Left lobe of liver (tissue), 2 donors: ENCODE measurements at places on chromosomes 1 and 21. TPM values are rescaled to one million over a fixed set of nuclear protein-coding genes. Genes with fewer than 3 reads are reported as not detected.

GRCh38 chr21:33541105-33541711, 709 bp downstream of the GART start:
- no peak for DNase-seq

GRCh38 chr1:219347921-219348391, 174.3 kb downstream of the LYPLAL1 start:
- DNase-seq, result peak; percentile 43

DNA sequence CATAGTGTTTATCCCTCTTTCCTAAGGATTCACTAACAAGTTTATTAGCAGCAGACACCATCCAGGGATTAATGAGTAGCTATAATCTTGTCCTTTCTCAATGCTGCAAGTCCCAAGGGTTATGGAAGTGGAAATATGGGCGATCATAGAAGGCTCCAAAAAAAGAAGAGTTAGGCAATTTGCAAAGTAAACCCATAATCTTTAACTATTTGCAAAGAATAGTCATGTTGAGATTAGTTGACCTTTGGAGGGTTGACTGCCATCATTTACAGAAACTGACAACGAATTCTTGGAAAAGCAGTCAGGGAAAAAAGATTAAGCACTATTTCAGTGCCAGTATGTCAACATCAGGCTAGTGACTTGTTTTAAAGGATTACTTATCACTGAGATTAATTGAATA, 169.9 kb downstream of the KCNT2 start:
- no peak for DNase-seq

DNA sequence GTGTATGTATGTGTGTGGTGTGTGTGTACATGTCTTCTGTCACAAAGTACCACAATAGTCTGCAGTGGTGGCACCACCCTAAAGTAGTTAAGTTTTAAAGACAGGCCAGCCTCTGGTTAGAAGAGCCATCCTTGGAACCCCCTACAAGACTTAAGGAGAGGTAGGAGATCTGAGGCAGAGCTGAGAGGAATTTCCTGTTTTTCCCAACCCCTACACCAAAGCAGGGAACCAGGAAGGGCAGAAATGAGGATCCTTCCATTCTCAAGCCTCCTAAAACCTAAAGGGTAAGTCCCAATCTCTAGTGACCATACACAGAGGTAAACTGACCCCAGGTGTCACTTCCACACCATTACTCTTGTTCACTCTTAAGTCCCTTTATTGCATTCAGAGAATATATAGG, 11.1 kb downstream of the PEA15 start:
- DNase-seq, result no peak

GRCh38 chr1:39098546-39099250, 72.5 kb downstream of the NDUFS5 start:
- peak; percentile 60 for DNase-seq

GRCh38 chr1:27136236-27136551, 18.7 kb downstream of the SLC9A1 start:
- DNase-seq, result no peak

- no peak for DNase-seq
Observed at GRCh38 chr1:232669981-232670747, 40.2 kb upstream of the SIPA1L2 start.

DNA sequence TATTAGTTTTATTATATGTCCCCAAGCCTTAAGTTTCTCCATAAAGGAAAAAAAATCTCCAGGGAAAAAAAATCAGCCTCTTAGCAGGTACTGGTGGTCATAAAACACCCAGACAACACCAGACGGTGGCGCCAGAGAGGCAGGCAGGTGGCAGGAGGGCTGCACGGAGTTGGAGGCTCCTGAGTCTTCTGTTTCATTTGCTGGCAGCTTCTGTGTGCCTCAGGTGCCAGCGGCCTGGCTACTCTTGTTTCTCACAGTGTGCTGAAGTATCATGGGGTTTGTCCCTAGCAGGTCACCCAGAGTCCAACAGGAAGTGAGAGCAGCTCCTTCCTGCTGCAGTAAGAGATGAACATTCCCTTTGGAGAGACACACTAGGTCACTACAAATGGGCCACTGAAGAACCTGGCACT, 123.3 kb upstream of the GADD45A start:
- DNase-seq, result peak; percentile 97

- DNase-seq, result no peak
Observed at GRCh38 chr21:34673006-34673405, 4.2 kb downstream of the CLIC6 start.

- no peak for DNase-seq
Observed at GRCh38 chr1:230822092-230822581, 46.2 kb downstream of the C1orf198 start.

DNA sequence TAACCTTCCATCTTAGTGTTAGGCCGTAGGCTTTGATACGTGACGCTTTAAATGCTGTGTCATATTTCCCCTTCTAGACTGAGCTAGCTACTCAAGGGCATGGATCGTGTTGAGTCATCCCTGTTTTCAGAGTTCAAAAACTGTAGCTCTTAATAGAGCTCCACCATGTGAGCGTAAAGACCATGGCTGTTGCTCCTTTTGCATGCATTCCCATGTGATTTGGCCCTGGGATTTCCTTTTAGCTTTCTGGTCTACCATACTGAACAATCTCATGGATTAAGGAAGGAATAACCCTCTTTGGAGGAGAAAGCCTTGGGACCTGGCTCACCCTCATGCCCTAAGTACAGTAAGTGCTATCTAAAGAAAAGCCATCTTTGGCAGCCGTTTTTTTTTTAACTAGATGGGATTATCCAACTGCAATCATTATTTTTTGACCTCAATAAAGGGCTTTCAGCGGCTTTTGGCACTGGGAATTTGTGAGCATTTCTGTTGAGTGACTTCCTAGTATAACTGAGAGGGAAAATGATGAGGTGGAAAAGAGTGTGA, 76.6 kb downstream of the PLPP3 start:
- no peak for DNase-seq

GRCh38 chr1:87684713-87685205, 356.1 kb downstream of the LMO4 start:
- DNase-seq, result no peak

GRCh38 chr1:85582687-85583591, 2.4 kb downstream of the CCN1 start:
- DNase-seq, result no peak

DNA sequence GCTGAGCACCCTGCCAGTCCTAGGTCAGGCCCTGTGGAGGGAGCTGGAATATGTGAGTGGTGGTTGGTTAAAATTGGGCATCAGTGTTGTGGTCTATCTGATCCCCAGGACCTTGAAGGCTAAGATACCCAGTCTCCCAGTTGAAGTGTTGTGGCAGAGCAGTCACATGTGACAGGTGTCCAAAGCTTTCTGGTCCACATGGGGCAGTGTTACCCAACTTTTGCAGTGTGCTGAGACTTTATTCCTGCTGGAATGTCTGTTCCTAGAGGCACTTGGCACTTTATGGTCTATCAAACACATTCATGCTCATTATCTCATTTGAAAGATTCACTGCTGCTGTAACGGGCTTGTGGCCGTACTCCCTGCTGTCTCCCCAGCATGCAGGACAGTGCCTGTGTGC, 21.0 kb upstream of the LORICRIN start:
- DNase-seq, result no peak

DNA sequence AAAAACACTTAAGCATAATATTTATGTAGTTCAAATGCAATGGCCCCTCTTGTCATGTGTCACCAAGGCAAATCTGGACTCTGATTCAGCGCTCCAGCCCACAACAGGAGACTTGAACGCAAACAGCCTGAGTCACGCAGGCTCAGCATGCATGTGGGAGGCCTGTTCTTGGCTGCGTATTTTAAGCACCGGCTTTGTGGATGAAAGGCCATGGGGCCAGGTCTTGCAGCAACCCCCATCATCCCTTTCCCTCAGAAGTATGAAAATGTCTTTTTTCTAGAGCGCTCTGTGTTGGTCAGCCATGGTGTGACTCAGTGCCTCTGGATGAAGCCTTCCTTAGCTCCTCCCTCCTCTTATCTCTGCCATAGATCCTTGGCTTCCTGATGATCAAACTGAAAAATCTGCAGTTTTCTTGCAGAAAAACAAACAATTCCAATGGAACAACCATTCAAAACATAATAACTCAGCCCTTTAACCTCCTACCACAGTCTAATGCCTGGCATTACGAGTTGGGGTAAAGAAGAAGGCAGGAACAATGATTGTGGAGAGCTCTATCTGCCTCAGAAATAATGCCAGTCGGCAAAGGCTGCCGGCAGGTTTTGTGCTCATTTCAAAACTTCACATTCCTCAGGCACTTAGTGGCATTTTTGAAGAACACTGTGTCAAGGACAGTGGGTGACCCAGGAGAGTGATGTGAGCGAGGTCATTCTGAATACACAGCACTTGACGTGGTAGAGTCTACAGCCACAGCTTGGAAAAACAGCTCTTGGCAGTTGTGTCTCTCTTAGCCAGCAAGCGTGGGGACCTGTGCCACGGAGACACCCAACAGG, 167.5 kb downstream of the CLIC6 start:
- peak; percentile 88 for DNase-seq

GRCh38 chr1:214952648-214953047, 129.9 kb upstream of the KCNK2 start:
- DNase-seq, result no peak

- no peak for DNase-seq
Observed at GRCh38 chr1:209434066-209434465, 149.4 kb upstream of the CAMK1G start.

DNA sequence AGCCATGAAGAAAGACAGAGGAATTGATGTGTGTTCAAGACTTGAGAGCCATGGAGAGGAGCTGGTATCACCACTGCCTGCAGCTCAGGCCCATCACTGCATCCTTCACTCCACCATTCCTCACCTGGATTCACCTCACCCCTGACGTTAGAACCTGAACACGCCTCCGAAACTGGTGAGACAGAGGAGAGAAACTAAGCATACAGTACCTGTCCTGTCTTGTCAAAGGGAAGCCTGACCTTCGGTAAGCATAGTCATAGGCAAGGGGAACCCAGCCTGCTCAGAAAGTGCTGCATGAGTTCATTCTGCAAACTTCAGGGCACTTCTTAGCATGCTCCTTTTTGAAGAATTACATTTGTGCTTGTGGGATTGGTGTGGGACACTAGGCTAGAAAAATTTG, 425.8 kb downstream of the DSCAM start:
- DNase-seq, result no peak

DNA sequence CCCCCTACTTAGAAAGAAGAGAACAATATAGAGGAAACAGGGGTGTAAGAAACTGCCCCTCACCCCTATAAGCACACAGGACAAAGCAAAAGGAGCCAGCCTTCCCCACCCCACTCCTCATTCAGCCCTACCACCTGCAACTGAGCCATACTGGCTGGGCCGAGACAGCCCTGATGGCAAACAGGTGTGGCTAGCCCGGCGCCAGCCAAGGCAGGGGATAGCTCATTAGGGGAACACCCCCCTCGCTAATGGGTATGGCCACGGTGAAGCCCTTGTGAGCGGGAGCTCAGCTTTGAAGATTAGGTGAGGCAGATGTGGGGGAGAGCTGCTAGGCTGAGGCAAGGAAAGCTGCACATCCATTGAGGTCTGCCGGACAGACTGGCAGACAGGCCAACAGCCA, 65.5 kb downstream of the ERI3 start:
- DNase-seq, result no peak

GRCh38 chr1:35475356-35475755, 81.8 kb downstream of the KIAA0319L start:
- DNase-seq, result no peak

DNA sequence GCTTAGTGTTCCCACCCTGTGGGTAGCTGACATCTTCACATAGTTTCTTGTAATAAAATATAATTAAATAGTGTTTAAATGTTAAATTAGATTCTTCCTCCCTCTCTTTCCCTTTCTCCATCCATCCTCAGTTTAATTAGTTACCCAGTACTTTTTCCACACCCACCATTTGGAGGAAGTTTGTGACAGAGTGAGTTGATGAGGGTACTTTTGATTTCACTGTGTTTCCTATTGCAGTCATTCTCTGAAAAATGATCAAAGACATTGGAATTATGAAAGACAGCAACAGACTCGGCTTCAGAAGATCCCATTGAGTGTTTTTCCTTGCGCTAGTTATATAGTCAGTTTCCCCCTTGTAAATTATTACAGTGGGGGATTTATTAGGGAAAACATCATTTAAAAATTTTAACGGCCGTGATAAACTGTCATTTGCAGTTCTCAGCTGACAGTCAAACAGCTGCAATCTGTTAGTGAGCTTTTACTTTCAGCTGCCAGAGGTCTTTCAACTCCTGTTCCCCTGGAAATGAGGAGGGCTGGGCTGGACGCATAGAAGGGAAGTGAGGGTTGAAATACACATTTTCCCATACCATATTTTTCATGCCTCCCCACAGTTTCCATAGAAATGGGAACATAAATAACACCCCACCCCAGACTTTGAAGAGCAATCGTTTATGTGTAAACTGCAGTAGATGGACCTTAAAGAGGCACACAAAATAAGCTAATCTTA, 61.3 kb upstream of the CACYBP start:
- no peak for DNase-seq

GRCh38 chr1:6743189-6744101, 41.8 kb upstream of the CAMTA1 start:
- DNase-seq, result no peak

- no peak for DNase-seq
Observed at GRCh38 chr1:172630056-172630818, 28.7 kb upstream of the FASLG start.

GRCh38 chr1:25562101-25562927, 18.9 kb downstream of the LDLRAP1 start:
- DNase-seq, result no peak

GRCh38 chr1:8357329-8358101, 39.6 kb downstream of the SLC45A1 start:
- DNase-seq, result no peak

DNA sequence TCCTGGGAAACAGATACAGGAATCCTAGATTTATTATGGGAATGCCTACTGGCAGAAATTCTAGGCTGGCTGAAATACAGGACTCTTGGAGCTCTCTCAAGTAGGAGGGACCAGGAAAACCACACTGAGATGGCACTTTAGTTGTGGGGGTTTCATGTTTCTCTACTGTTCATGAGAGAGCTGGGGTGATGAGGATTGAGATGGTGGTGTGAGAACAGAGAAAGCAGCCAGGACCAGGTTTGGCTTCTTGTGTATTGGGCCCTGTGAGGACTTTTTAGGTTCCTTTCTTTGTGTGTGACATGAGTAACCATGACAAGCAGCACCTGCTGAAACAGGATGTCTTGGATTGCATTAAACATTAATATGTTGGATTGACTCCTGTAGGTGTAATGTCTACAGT, 4.9 kb downstream of the ARID1A start:
- DNase-seq, result no peak

DUSP10 gene
- total RNA-seq, result 7.4 TPM

LDLRAD1 gene
- 0.63 TPM for total RNA-seq

TBX15 gene
- 15.0 TPM for total RNA-seq

PLXNA2 gene
- total RNA-seq, result 9.3 TPM

PTPN22 gene
- 0.38 TPM for total RNA-seq

WDTC1 gene
- 21.8 TPM for total RNA-seq

CNIH3 gene
- total RNA-seq, result 1.7 TPM

RPRD2 gene
- 12.8 TPM for total RNA-seq

LAPTM5 gene
- total RNA-seq, result 22.3 TPM

UBE2U gene
- total RNA-seq, result not detected

ID3 gene
- total RNA-seq, result 19.7 TPM

JAM2 gene
- 1.8 TPM for total RNA-seq
